Activated CD8-positive, alpha-beta memory T cell treated with anti-CD3 and anti-CD28 coated beads for 36 hours (primary cell): ENCODE measurements at places on chromosomes 6 and 20. TPM values are rescaled to one million over a fixed set of nuclear protein-coding genes. Genes with fewer than 3 reads are reported as not detected.

ARHGAP18 gene
- 7.5 TPM for total RNA-seq

RCAN2 gene
- 0.55 TPM for total RNA-seq

SLC44A4 gene
- not detected for total RNA-seq

ZNF391 gene
- total RNA-seq, result 3.6 TPM

SSTR4 gene
- not detected for total RNA-seq

ZNF318 gene
- total RNA-seq, result 11.2 TPM

TCP11 gene
- total RNA-seq, result not detected

OR2H1 gene
- total RNA-seq, result not detected

ARHGAP40 gene
- not detected for total RNA-seq

TREML2 gene
- total RNA-seq, result 2.0 TPM

WFDC10B gene
- not detected for total RNA-seq

PI3 gene
- total RNA-seq, result not detected

C2 gene
- total RNA-seq, result 0.59 TPM

CCNC gene
- total RNA-seq, result 74.9 TPM

SLCO4A1 gene
- 65.4 TPM for total RNA-seq

CPNE5 gene
- total RNA-seq, result 0.61 TPM

NUP43 gene
- 87.4 TPM for total RNA-seq

FAM217A gene
- total RNA-seq, result not detected

MTFR2 gene
- 23.2 TPM for total RNA-seq

MLN gene
- not detected for total RNA-seq

GATA5 gene
- total RNA-seq, result not detected

TAPBP gene
- total RNA-seq, result 189 TPM

C6orf15 gene
- not detected for total RNA-seq

GJE1 gene
- total RNA-seq, result not detected

KCNK17 gene
- not detected for total RNA-seq

TMC2 gene
- not detected for total RNA-seq

DEFB132 gene
- total RNA-seq, result not detected

DOP1A gene
- 8.0 TPM for total RNA-seq

HCK gene
- not detected for total RNA-seq

AGER gene
- total RNA-seq, result 15.2 TPM
